Activated naive CD8-positive, alpha-beta T cell treated with anti-CD3 and anti-CD28 coated beads, Interleukin-2, amount 10 ng/mL, durations not matched to agents 7 days and 5 days (primary cell): ENCODE measurements at places on chromosomes 3 and 15.

DNA sequence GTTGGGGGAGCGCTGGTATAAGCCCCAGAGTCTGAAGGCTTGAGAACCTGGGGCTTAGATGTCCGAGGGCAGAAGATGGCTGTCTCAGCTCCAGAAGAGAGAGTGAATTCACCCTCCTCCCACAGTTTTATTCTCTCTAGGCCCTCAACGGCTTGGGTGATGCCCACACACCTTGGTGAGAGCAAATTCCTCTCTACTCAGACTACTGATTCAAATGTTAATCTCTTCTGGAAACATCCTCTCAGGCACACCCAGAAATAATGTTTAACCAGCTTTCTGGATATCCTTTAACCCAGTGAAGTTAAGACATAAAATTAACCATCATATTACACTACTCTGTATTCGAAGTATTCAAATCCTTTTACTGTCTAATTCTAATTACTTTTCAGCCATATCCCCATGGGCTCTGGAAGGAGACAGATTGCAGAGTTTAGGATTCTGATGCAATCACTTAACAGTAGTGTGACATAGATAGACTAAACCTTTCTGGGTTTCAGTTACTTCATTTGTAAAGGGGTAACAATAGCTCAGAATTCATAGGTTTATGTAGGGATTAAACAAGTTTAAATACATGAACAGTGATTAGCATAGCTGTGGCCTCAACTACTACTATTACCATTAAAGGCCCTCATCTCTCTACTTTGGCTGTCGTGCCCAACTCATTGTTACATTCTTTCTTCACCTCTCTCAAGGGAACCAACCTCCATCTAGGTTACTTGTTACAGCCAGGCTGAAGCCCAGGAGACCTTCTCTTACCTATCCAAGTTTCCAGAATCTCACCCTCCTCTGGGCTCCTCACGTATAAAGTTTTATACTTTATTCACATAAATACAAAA lies 25.7 kb upstream of the ANO10 start:
- no peak for DNase-seq

DNA sequence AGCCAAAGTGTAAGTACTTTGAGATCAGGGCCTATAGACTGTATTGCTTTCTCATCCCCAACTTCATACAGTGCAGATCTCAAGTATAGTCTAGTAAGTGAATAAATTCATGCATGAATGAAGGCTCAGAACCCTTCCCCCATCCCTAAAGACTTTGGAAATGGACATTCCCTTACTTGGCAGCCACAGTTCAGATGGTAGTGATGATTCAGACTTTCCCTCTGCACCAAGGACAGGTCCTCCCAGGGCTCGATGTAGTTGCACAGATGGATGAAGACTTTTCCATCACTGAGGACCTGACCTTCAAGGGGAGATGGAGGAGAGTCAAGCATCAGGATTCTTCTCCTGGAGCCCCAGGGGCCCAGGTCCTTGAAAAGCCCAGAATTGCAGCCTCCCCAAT lies 4.6 kb downstream of the TIMP4 start:
- DNase-seq: no peak

- no peak for DNase-seq
These were observed 66.4 kb downstream of the SEMA5B start for GRCh38 chr3:122961146-122961545.

- no peak for DNase-seq
These were observed 5.6 kb upstream of the TNIK start for GRCh38 chr3:171465763-171466162.

DNA sequence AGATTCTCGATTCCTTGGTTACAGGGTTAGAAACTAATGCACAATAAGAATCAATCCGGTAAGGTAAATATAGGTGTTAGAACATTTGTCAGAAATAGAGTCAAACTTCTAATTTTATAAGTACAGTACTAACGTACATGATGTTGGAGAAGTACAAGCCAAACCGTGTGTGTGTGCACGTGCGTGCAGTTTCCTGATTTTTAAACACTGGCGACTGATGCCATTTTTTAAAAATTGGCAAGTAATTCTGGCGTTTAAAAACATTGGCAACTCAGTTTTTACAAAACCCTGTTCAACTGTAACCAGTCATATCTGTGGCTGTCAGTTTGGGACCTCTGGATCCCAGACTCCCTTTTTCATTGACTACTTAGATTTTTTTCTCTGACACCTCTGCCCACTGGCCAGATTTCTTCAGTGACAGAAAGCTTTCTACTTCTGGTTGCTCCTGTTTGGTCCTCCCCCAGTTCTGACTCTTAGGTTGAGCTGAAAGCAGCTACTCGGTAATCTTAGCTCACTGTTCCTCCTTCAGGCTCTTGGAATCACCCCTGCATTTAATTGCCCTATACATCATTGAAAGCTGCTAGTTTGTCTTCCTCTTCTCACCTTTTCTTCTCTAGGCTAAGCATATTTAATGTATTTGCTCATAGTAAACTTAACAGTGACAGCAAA lies 843 bp downstream of the ATG7 start:
- DNase-seq: no peak

GRCh38 chr15:98774756-98775497 lies 126.6 kb downstream of the IGF1R start:
- DNase-seq: no peak

GRCh38 chr3:124770336-124771082 lies 40.3 kb downstream of the UMPS start:
- no peak for DNase-seq

DNA sequence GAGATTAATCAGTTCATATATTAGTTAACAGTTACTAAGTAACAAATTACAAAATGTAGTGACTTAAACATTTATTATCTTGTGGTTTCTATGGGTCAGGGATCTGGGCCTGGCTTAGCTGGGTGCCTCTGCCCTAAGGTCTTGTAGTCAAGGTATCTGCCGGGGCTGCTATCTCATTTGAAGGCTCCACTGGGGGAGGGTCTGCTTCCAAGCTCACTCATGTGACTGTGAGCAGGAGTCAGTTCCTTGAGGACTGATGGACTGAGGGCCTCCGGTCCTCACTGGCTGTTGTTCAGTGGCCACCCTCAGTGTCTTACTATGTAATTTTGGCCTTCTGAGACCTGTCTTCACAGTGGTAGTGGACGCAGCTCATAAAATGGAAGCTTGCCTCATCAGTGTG lies 135.9 kb upstream of the PLXNA1 start:
- DNase-seq: no peak

- no peak for DNase-seq
These were observed 74.4 kb upstream of the CHRNB4 start for GRCh38 chr15:78715434-78715833.

DNA sequence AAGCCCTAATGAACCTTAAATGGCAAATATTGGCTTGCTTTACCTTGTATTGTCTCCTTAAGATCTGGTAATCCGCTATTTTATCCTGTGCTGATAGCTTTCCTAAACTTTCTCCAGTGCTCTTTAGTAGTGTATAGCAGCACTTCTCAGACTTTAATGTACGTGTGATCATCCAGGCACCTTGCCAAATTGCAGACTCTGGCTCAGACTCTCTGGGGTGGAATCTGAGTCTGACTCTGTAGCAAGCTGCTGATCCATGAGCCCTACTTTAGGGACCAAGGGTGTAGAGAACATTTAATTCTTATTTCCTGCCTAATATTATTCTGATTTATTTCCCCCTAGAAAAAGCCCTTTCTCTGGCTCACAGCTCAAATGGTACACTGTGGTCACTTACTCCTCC lies 518.8 kb upstream of the ZNF385D start:
- DNase-seq: no peak

DNA sequence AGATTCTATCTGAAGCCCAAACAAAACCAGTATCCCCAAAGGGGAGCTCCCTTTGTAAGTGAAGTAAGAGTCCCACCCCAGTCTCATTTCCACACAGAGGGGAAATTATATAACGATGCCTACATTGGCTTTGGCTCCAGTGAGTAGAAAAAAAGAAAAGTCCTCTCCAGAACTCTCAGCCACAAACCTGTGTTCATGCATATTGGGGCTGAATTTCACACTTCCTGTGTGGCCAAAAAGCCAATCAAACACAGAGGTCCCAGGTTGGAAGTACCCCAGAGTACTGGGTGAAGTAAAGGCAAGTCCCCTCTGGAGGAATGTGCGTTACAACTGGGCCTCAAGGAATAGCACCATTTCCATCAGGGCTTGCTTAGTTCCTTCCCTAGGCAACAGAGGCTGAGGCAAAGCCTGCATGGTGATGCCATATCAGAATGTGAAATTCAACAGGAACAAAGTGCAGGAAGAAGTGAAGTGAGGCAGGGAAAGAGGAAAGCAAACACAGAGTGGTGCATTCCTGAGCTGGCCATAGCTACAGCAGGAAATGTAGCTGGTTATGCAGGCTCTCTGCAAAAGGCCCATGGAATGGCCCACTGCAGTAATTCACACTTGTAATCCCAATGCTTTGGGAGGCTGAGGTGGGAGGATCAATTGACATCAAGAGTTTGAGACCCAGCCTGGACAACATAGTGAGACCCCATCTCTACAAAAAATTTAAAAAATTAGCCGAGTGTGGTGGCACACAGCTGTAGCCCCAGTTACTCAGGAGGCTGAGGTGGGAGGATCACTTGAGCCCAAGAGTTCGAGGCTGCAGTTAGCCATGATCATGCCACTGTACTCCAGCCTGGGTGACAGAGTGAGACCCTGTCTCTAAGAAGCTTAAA lies 16.6 kb upstream of the CX3CR1 start:
- DNase-seq: no peak

DNA sequence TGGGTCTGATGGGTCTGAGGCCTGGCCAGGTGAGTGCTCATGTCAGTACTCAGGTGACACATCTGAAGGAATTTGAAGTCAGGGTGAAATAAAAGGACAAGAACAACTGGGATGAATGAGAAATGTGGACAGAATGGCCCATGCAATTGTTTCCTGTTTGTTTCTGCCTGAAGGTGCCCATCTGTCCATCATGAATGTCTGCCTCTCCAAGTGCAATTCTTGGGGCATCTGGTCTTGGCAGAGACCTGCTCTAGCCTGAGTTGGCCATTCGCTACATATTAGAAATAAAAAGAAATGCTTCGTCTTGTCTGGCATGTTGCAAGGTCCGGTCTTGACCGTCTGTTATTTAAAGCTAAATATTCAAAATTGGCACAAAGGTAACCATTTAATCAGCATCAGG lies 142.0 kb upstream of the AGBL1 start:
- no peak for DNase-seq

- DNase-seq: no peak
These were observed 83.0 kb downstream of the OTOL1 start for GRCh38 chr3:161579395-161580126.

GRCh38 chr3:194364652-194365434 lies 4.7 kb downstream of the LRRC15 start:
- no peak for DNase-seq

GRCh38 chr3:32596909-32597369 lies 26.3 kb upstream of the DYNC1LI1 start:
- DNase-seq: no peak

- DNase-seq: no peak
These were observed 172.6 kb upstream of the CNTN3 start for GRCh38 chr3:74787011-74787410.

DNA sequence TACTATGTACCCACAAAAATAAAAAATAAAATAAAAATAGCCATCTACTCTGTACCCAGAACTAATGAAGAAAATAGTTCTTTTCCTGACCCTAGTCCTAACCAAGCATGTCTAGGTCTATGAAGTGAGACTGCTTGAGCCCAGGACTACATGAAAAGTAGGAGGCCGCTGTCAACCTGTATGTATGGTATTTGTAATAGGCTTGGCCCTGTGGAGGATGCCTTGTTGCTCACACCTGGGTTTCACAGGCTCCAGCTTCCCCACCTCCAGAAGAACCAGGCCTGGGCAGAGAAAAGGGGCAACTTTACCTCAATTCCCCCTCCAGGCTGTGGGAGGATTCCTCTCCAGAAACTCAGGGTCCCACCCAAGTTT lies 6.8 kb upstream of the PKM start:
- no peak for DNase-seq

- no peak for DNase-seq
These were observed 714.8 kb downstream of the FHIT start for GRCh38 chr3:60536420-60536819.

DNA sequence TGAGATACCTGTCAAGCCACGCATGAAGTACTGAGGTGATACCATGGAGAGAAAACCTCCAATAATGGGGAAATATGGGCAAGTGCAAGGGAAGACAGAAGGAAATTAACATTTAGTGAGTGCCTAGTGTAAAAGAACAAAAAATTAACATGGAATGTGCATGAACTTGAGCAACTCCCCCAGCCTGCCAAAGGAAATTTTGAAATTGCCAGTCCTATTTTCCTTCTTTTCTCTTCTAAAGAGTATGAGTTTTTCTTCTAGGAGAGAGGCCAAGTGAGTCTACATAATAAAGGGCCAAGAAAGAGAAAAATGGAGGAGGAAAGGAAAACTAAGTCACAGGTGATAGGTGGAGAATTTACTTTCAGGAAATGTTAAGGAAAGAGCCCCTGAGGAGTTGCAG lies 602.4 kb upstream of the MDFIC2 start:
- DNase-seq: no peak

DNA sequence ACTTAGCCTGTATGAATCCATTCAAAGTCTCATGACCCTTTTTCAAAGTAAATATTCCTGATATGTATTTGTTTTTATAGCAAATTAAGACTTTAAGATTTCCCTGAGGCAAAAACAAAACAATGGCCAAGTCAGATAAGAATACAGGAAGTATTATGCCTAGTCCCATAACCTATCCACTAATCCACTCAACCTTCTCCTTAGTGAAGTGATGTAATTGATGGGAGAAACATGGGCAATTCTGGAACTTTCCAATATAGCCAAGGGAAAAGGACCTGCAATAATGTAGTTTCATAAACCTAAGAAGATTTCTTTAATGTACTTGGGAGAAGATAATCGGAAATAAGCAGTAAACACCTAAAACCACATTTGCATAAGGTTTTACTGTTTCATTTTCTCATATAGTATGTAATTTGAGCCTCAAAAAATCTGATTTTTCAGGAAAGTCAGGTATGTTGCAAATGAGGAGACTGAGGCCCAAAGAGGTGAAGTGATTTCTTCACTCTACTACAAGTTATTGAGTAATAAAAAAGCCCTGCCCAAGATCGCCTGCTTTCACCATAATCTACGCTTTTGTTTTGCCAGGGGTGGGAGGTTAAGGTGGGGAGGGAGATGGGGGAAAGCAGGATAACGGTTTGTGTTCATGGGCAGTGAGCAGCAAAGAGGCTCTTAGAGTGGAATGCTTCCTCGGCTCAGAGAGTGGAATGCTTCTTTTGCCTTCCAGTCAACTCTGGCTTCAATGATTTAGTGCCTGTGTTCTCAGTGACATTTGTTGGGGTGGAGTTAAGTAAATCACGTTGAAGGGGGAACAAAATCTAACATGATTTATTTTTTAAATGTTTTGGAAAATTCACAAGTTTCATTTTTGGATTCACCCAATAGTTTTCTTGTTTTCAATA lies 95.0 kb upstream of the FNDC3B start:
- no peak for DNase-seq

DNA sequence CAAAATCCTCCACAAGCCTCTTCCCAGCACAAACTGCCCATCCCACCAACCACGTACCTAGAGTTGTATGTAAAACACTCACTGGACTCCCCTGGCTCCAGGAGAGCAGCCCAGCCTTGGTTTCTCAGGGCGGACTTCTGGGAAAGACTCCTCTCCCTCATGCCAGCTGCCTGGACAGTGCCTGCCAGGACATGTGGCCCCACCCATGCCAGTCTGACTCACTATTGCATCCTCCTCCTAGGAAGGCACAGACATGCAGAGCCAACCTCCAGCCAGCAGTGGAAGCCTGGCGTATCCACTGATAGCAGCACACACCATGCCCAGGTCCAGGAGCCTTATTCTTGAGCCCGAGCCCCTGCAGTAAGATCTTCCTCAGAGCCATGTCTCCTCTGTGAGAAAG lies 8.6 kb downstream of the PKM start:
- no peak for DNase-seq
